Stimulated activated CD4-positive, alpha-beta T cell treated with anti-CD3 and anti-CD28 coated beads, TNF-alpha, amount 100 ng/mL, for 24 hours (primary cell): ENCODE measurements at places on chromosomes 16 and 17.

DNA sequence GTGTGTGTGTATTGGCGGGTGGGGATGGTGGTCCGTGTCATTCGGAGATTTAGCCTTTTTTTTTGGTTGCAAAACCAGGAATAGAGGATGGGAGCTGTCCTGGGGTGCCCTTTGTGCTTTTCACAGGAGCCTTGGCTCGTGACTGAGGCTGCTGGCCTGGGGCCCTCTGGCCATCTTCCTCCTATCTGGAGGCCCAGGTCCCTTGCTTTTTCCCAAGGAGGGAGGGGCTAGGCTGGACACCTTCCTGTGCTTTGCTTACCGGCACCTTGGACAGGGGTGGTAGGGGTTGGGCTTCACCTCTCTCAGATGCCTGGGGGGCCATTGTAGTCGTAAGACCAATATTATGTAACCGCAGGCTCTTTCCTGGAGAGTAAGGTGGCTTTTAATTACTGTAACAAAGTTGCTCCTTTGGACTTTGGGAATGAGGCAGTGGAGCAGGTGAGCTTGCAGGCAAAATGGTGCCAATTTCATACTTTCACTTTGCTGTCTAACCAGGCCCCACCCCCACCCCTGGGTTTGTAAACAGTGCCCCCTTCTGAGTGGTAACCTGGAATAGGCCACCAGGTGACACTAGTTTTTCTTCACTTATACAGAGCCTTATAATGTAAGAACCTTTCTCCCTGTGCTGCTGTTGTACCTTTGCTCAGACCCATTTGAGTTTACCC is 1.2 kb downstream of the DYNLL2 start:
- DNase-seq: peak; percentile 22

DNA sequence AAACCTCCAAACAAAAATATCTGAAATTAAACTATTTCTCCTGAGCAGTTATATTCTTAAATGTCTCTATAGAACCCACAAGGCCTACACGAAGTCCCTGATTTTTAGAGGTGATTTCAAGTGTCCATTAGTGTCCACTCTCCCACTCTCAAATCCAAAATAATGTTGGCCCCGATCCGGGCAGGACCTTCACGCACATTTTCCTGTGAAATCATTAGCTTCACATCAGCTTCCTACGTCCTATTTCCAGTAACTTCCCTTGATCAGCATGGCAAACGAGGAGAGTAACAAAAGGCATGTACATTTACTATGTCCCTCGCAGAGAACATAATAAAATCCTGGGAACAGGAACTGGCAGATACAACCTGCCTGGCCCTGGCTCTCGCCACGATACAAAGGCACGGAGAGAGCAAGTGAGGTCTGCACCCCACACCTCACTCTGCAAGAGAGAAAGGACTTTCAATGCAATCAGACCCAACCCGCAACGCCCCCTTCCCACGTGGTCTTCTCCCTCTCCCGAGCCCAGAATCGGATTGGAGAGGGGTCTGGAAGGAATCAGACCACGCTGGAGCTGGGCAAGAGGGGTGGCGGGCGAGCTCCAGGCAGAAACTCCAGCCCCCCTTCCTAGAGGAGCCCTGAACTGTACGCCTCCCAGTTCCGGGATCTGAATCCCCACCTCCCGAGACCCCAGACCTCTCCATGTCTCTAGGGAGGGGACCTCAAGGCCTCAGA is 17.5 kb upstream of the C17orf78 start:
- peak; percentile 48 for DNase-seq

GRCh38 chr17:40564195-40564882 is 933 bp downstream of the CCR7 start:
- no peak for DNase-seq

- DNase-seq: no peak
Measured at GRCh38 chr17:46910179-46910927, 12.6 kb upstream of the GOSR2 start.
